Gastrocnemius medialis (tissue), 4 donors: ENCODE measurements at places on chromosomes 3 and 15. TPM values are rescaled to one million over a fixed set of nuclear protein-coding genes. Genes with fewer than 3 reads are reported as not detected.

GRCh38 chr15:62378772-62379498, 213.8 kb upstream of the C2CD4B start:
- no peaks in the 10 kb centered on the region for H3K27me3 ChIP-seq
- H3K4me3 ChIP-seq = no peak overlapping the region
- no peak for DNase-seq
- no peaks in the 10 kb centered on the region for H3K36me3 ChIP-seq
- no peaks in the 10 kb centered on the region for H3K4me1 ChIP-seq

DNA sequence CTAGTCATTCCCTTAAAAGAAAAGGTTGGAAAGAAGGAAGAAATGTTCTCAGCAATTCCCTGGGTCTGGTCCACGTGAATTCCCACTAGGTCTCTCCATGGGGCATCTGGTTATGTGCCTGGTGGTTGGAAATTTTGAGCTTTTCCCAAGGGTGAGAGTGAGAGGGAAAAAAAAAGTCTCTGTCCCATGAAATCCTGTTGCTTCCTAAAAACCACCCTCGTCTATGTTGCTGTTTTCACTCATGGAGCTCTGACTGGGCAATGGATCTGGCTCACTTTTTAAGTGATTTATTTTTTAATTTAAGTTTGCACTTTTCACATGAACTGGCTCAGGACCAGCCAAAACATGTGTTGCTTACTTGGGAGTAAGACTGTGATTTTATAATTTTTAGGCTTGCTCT, 190.1 kb downstream of the CHST2 start:
- no peaks in the 10 kb centered on the region for H3K27me3 ChIP-seq
- H3K27ac ChIP-seq = no peak overlapping the region
- H3K4me3 ChIP-seq = no peak overlapping the region
- H3K36me3 ChIP-seq = no peaks in the 10 kb centered on the region
- DNase-seq = no peak

DNA sequence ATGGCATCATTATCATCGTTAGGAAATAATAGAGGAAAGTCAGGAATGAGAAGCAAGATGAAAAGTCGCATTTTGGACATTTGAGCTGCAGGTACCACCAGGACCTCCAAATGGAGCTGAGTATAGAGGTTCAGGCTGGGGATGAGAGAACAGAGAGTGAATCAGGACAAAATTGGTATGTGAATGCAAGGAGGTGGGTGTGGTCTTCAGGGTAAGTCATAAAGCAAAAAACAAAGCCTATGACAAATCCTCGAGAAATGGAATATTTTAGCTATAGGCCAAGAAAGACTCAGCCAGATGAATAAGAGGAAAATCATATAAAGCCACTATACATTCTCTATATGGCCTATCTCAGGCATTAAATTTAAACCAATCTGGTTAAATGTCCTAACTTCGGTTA, 841.3 kb downstream of the ROBO1 start:
- H3K36me3 ChIP-seq = no peaks in the 10 kb centered on the region
- H3K4me3 ChIP-seq = no peak overlapping the region
- no peak for DNase-seq
- H3K4me1 ChIP-seq = no peaks in the 10 kb centered on the region
- H3K27me3 ChIP-seq = no peaks in the 10 kb centered on the region

- H3K4me3 ChIP-seq = no peak overlapping the region
- DNase-seq = no peak
- H3K27me3 ChIP-seq = no peaks in the 10 kb centered on the region
- no peaks in the 10 kb centered on the region for H3K36me3 ChIP-seq
- no peak overlapping the region for H3K27ac ChIP-seq
Measured at GRCh38 chr15:38846346-38846745, 281.7 kb upstream of the RASGRP1 start.

Gene PSMD6
- total RNA-seq = 161 TPM
